ENCODE measurements at places on chromosomes 2 and 18. TPM values are rescaled to one million over a fixed set of nuclear protein-coding genes. Genes with fewer than 3 reads are reported as not detected.

- peak; percentile 79 for DNase-seq
Measured at GRCh38 chr2:218400930-218401881, 1.5 kb downstream of the CTDSP1 start.

Gene ZNF804A
- total RNA-seq, result not detected

DNA sequence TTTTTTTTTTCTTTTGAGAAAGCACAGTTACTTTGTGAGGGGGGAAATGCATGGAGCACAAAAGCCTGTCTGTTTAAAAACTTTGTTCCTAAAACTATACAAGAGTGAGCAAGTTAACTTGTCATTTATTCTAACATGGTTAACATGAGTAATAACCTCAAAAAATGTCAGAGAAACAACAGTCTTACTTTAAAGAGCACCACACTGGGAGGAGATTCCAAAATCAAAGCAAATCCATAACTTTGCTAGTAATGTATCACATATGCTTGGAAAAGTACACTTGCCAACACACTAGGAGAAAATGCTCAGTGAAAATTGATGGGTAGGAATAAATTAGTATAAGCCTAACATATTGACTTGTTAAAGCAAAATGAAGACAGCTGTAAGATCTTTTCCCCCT, 157.1 kb downstream of the PRPF40A start:
- DNase-seq, result no peak

DNA sequence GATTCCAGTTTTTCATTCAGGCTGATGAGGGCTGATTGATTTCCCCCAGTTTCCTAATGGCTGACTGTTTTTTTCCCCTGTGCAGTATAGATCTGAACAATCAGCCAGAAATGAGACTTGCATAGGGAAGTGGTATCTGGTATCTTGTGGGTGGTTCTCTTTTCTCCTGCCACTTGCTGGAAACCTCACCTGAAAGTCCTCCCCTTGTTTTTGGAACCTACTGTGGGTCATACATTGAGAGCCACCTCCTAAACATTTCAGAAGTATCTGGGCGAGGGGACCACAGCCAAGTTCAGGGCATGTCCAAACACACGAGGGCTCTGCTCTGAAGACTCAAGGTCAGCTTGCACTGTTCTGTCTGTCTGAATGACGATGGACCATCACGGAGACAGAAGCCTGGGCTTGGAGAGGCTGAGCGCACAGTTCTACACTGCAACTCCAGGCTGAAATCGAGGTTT, 19.3 kb downstream of the ALPK2 start:
- DNase-seq, result no peak

Gene AKAIN1
- not detected for total RNA-seq

DNA sequence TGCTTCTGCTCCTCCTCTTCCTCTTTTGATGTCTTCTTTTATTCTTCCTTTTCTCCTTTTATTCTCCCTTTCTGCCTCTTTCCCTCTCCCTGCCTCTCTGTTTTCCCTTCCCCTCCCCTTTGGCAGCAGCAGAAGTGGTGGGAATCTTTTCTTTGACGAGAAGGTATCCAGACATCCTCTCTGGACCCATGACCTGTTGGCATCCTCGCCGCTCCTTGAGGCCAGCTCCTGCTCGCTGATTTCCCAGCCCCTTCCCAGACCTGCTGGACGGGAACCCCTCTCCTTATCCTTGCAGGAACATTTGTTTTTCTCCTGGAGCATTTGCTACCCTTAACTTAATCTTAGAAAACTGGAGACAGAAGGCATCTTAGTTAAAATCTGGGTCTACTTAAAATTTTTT, 130.5 kb downstream of the LPIN1 start:
- DNase-seq, result no peak

GRCh38 chr18:12552879-12553242, 105.0 kb downstream of the SPIRE1 start:
- no peak for DNase-seq

GRCh38 chr2:23492337-23492675, 107.3 kb downstream of the KLHL29 start:
- peak; percentile 16 for DNase-seq

DNA sequence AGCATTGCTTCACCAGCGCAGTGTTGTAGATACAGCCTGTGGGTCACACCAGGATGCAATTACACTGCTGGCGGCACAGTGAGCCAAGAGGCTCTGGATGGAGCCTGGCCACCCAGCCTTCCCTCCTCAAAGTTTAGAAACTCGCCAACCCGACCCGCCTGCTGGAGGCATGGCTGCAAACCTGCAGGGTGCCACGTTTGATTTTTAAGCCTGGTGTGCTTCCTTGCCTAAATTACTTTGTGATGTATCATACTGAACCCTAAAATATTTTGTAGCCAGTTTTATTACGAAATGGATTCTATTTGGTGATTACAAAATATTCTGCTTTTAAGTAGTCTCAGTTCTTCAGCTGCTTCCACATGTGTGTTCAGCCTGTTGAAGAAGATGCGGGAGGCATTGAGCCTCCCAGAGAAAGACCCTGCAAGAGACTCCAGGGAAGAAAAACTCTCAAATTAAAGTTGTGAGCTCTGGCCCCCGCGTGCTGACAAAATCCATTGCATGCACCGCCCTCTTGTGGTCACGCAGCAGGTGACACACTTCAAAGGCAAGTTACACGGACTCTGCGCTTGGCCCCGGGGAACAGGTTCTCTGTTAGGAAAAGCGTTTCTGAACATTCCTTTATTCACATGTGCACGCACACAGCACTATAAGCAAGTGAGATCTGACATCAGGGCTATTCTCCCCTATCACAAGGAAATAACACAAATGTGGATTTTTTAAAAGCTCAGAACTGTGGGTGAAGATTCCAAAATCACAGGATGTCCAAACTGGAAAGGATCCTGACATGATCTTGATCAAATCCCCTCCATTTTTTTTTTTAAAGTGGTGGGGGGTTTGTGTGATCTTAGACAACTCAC, 63.0 kb upstream of the TWIST2 start:
- peak; percentile 82 for DNase-seq

DNA sequence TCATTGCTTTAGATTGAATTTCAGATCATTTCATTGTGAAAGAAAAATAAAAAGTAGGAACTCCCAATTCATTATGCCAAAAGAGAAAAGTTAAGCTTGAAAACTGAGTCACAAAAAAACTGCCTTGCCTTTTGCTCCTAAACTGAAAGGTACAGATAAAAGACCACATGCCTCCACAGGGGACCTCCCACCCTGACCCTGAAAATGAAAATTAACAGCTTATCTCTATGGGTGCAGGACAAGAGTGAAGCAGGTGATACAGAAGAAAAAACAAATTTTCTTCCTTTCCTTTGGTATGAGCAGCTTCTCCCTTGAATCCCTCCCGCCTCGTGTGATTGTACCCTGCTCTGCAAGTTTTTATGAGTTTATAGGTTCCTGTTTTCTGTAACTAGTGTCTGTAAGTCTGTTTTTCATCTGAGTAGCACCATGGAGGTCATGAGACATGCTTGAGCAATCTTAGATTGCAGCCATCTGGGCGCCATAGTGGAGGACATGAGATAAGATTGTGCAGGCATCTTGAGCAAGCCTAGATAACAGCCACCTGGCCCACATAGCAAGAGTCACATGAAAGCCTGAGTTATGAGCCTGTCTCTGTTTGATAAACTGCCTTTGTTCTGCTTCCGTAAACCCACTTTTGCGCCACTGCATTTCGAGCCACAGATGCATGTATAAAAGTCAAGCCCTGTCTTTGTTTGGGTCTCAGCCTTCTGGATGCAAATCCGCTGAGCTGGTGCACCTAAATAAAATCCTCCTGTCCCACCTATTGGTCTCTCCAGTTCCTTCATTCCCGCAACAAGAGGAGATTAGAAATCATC, 56.2 kb upstream of the DYNC1I2 start:
- DNase-seq, result no peak

DNA sequence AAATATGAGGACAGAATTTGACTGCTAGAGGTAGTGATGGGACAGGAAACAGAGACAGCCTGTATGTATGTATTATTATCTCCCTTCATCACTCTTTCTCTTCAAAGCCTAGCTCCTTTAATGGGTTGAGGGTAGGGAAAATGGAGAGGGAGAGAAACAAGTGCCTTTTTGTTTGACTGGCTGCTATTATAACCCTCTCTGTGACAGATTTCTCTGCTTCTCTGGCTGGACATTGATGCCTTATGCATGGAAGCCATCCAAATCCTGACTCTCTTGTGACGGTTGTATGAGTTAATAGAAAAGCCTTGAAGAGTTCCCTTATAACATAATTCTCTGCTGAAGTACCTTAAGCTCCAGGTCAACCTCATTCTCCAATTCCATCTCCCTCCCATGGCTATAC, 118.5 kb upstream of the COL5A2 start:
- DNase-seq, result no peak

Gene YES1
- 22.4 TPM for total RNA-seq

DNA sequence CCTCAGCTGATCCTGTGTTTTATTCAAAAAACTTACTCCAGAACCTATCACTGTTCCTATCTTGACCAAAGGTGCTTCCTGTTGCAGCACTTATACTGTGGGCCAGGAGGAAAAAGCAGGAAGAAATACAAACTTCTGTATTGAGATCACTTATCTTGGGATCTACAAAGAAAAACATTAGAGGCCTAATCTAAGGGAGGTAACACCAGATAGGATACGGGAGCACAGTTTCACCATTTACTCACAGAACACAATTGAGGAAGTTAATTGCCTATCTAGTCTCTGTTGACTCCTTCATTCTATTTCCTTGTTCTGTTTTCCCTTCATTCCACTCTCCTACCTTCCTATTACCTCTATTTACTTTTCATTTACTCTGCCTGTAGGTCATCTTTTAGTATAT, 287.2 kb upstream of the LINC00305 start:
- DNase-seq, result no peak

Gene CCBE1
- total RNA-seq, result 2.7 TPM

Gene CDK15
- total RNA-seq, result 0.97 TPM

DNA sequence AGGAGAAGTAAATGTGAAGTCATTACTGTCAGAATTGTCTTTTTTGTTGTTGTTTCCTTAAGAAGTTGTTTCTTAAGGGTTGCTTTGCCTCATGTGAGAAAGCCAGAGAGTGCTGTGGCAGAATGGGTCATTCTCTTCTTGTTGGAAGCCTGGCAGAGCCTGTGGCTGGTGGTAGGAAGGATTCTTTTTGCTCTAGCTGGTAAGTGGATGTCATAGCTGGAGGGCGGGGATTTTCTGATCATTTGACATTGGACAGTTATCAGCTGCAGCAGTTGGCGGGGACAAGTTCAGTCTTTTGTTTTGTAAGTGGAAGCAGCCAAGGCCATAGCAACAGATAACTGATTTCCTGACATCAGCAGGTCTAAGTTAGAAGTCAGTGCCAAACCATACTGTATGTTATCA, 5.5 kb upstream of the RMDN2 start:
- DNase-seq, result no peak

GRCh38 chr2:10868465-10869314, 43.0 kb upstream of the KCNF1 start:
- peak; percentile 64 for DNase-seq

DNA sequence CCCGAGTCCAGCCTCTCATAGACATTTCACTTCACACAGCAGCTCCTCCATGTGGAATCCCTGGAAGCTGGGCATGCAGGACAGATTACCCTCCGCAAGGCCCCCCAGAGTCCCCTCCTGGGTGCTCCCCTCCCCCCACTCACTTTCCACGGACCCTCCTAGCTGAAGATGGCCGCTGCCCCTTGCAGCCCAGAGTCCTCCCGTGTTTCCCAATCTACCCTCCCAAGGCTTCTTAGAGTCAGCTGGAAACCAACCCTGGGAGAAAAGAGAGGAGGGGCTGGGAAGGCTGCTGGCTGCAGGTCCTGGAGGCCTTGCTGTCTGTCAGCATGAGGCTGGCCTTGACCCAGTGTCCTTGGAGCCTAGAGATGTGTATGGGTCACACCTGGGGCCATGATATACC, 49.0 kb upstream of the HAAO start:
- no peak for DNase-seq

DNA sequence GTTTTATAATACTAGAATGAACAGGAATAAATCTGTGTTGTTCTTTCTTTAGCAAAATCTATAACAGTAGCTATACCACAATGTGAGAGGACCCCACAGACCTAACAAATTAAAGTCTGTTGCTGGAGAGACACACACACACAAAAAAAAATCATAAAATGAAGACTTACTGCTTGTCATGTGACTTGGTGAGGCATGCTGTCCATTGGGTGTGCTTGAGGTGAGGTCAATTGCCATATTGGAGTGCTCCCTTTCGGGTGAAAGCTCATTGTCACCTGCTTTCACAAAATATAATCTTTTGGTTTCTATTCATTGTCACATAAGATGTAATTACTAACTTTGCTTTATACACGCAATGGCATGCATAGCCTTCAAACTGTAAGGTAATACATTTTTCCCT, 3.9 kb downstream of the IKZF2 start:
- DNase-seq, result no peak

DNA sequence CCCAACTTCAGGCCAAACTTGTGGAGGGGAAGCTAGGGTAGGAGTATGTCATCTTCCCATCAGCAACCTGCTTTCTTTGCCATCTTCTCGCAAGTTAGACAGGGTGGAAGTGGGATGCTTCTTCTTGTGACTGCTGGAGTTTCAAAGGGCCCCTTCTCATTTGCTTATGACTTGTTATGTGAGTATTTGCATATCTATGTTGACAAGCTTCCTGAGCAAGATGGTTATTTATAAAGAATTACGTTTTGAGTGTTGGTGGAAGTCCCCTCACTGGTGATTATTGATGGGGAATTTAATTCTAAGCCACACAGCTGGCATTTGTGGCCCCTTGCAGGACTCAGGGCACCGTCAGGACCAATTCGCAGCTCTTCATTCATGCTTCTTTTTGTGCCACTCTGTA, 791.0 kb downstream of the LRRTM4 start:
- no peak for DNase-seq

Gene ASB18
- 1.1 TPM for total RNA-seq

DNA sequence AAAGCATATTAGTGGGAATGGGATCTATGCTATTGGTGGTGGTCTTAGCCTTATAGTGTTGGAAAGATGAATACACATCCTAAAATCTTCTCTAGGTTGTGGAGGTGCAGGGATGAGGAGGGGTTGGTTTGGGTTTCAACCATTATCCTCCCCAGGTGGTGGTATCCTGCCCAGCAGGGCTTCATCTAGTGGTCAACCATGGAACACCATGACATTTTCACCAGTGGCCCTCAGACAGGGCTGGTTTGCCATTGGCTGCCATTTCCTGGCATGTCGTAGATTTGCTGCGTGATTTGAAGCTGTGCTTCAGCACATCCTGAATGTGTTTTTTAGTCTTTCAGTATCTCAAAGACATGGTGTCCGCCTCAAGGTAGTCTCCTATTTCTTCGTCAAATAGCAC, 391.2 kb upstream of the HNRNPA3 start:
- DNase-seq, result no peak

DNA sequence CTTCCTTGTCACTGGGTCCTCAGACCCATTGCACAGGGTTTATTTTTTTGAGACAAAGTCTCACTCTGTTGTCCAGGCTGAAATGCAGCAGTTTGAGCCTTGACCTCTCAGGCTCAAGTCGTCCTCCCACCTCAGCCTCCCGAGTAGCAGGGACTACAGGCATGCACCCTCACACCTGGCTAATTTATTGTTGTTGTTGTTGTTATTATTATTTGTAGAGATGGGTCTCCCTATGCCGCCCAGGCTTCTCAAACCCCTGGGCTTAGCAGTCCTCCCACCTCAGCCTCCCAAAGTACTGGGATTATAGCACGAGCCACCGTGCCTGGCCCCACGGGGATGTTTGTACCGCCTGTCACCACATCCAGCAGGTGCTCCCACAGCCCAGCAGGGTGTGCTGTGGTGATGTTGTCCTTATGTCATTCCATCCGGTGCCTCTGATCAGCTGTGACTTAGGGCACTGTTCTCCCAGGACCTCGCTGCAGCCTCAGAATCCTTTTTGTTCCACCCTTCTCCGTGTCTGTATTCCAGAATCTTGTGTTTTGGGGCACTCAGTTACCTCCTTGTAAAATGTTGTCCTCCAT, 182.3 kb downstream of the INO80D start:
- DNase-seq, result peak; percentile 40
